ENCODE measurements at places on chromosomes 5 and 9.

- no peak for DNase-seq
These were observed 254.2 kb upstream of the SLC24A2 start for GRCh38 chr9:20043035-20043434.

DNA sequence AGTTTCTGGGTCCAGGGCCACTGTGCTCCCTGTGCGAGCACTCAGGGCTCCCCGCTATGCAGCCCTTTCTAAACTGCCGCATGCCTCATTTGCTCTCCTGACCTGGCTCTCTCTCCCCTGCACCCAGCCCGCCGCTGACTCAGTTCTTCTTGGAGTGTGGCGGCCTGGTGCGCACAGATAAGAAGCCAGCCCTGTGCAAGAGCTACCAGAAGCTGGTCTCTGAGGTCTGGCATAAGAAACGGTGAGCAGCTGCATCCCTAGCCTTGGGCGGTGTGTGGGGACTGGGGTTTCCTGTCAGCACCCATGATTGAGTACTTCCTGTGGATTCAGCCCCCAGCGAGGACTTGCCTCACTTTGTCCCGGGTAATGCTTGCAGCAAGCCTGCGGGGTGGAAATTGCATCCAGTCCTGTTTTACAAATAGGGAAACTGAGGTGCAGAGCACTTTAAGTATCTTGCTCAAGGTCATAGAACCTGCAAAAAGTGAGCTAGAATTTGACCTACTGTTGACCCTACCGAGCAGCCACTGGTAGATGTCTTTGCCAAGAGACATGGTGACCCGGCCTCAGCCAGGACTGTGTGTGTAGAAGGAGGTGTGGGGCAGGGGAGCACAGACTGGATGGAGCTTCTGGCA, 27.9 kb downstream of the USP20 start:
- peak; percentile 35 for DNase-seq

GRCh38 chr9:92247981-92248380, 45.5 kb downstream of the IARS1 start:
- DNase-seq: no peak

GRCh38 chr9:137411645-137412380, 11.1 kb downstream of the EXD3 start:
- no peak for DNase-seq

DNA sequence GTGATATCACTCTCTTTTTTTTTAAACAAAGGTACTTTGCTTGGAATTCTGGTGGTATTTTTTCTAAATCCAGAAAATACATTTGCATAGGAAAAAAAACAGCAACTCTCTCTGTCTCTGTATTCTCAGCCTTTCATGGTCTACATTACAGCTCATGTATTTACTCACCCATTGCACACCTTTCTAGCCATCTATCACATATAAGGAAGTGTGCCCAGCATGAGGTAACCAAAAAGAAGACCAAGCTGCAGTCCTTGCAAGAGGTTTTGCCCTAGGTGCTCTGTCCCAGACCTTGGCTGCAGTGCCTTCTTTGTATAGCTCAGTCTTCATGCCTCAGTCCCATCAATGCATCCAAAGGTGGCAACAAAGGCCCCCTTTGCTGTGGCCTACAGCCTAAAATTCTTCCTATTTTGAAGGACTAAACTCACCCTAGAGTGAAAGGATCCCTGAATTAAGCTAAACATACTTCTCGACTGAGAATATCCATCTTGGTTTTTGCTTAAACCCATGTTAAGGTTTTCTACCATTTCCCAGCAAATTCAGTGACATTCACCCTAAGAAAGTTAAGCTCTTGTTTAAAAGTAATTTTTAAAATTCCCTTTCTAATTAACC, 446.4 kb downstream of the KIF4B start:
- DNase-seq: no peak

DNA sequence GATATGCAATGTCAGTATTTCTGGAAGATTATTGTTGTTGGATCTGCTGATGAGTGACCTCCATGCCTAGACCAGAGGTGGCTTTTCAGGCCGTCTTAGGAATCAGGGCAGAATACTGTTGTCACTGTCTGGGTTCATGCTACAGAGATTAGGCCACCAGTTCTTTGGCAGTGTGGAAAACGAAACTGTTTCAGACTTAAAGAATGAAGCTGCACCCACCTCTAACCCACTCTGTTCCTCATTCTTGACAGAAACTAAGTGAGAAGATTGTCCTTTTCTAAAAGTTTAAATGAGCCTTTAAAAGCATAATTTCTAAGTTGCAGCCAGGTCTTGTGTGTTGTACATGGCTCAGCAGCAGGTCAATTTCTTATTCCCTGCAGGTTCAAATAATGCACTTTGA, 444.3 kb downstream of the ENC1 start:
- no peak for DNase-seq

- no peak for DNase-seq
These were observed 140.9 kb downstream of the ARHGEF28 start for GRCh38 chr5:73766902-73767301.

DNA sequence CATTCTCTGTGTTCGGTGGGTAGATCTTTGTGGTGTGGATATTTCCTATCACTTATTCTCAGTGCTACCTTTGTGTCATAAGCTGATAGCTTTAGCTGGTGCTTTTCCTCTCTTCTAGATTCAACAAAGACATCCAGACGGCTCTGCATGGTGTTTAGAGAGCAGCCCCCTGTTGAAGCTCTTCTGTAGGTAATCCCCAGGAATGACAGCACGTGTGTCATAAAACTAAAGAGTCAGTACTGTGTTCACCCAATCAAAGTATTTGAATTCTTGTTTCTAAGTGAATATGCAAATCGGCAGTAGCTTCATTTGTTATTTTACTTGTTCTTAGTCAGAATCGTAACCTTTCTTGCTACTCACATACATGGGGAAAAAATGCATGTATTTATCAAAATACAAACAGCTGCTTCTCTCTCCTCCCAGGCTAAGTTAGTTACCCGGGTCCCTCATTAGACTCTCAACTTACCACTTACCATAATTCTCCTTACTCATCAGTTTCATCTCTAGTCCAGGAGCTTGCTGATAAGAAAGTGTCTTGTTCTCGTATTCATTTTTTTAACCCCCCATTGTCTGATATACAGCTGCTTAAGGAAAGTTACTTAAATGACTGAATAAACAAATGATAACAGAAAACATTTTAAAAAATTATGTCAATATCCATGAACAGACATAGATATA, 1696.0 kb upstream of the WWC1 start:
- DNase-seq: no peak

DNA sequence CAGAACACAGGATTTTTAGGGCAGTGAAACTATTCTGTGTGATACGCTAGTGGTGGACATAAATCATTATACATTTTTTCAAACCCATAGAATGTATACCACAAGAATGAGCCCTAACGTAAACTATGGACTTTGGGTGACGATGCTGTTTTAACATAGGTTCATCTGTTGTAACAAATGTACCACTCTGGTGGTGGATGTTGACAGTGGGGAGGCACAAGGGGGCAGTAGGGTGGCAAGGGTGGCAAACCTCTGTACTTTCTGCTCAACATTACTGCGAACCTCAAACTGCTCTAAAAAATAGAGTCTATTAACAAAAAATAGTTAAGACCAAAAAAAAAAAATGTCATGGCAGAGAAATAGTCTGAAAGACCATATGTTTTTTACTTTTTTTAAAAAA, 9.1 kb upstream of the MVB12B start:
- no peak for DNase-seq

- DNase-seq: no peak
These were observed 21.0 kb upstream of the UBE2QL1 start for GRCh38 chr5:6427694-6428093.

- no peak for DNase-seq
These were observed 11.9 kb downstream of the BASP1 start for GRCh38 chr5:17229313-17229712.

- DNase-seq: no peak
These were observed 48.7 kb downstream of the RICTOR start for GRCh38 chr5:39025456-39025855.

- no peak for DNase-seq
These were observed 25.9 kb downstream of the CDHR2 start for GRCh38 chr5:176575066-176575465.

GRCh38 chr9:106066940-106067524, 372.7 kb downstream of the TMEM38B start:
- no peak for DNase-seq

GRCh38 chr5:164998142-164998541, 1492.7 kb downstream of the MAT2B start:
- no peak for DNase-seq

GRCh38 chr5:94976853-94977252, 308.0 kb downstream of the MCTP1 start:
- DNase-seq: no peak

GRCh38 chr9:114621975-114622609, 11.0 kb downstream of the TMEM268 start:
- DNase-seq: no peak

DNA sequence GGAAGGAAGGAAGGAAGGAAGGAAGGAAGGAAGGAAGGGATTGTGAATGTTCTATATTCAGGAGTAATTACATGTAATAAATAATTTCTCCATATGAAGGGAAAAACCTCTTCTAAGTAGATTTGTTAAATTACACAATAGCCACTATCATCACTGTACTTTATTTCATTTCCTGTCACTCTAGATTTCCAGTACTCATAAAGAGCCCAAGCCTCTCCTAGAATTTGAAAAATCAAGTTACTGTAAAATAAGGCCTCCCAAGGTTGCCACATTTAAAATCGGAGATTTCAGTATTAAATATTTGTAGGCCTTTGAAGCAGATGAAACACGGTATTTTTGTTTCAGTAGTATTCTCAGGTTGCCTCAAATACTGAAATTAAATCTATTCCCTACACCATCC, 499.0 kb downstream of the CDH10 start:
- DNase-seq: no peak

- peak; percentile 4 for DNase-seq
These were observed 47.2 kb downstream of the GPBP1 start for GRCh38 chr5:57221049-57221568.

DNA sequence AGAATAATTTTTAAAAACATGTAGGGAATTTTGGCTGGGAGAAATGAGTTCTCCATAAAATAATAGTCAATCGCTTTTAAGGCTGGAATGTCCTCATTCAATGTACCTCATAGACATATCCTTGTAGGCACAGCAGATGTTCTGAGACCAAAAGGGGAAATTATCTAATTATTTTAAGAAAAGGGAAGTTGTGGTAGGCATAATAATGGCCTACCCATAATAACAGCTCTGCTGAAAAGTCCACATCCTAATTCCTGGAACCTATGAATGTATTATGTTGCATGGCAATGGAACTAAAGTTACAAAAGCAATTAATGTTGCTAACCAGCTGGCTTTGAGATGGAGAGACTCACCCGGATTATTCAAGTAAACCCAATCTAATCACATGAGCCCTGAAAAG, 216.1 kb downstream of the TRIM36 start:
- no peak for DNase-seq

DNA sequence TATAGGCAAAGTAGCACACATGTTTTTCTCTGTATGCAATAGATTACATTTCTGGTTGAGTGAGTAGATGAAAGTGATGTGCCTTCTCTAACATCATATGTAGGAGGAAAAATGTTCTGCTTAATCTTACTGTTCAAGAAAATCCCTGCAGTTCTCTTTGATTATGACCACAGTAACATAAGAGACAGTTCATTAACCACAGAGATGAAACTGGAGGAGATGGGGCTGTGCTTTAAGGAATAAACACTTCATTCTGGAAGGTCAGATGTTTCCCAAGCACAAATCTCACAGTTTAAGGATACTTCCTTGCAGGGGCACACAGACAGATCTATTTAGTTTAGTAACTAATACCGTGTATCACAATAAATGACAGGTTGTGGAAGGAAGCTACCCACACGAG, 150.2 kb downstream of the SEMA5A start:
- no peak for DNase-seq

DNA sequence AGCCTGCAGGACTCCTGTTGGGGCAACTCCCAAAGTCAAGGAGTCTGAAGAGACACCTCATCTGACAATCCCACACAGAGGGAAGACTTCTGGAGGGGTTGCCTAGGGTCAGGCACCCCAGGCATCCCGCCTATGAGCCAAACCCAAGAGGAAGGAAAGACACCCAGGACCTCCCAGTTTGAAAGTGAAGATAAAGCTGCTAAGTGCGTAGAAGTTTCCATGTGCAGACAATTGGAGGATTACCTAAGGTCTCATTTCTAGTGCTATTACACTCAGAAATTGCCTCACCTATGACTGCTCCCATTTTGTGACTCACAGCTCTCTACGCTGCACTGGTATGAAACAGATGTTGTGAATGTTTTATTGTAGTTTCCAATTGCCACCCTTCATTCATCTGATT, 322.9 kb downstream of the SLIT3 start:
- DNase-seq: no peak

GRCh38 chr5:1112596-1113331, 901 bp upstream of the SLC12A7 start:
- no peak for DNase-seq

GRCh38 chr5:91928754-91929521, 545.8 kb upstream of the ARRDC3 start:
- DNase-seq: peak; percentile 8

DNA sequence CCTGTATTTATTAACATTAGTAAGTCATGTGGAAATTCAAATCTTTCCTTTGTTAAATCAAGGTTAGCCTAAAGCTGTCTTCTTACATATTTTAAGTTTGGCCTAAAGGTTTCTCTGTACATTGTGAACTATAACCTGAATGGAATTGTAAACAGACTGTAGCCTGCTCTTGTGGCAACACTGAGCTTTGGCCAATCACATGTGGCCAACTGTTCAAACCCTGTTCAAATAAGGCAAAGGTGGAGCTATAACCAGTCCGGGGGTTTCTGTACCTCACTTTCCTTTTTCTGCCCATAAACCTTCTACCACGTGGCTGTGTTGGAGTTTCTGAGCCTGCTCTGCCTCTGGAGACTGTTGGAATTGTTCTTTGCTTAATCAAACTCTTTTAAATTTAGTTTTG, 3.3 kb upstream of the HAPLN1 start:
- DNase-seq: no peak

GRCh38 chr9:88065619-88066018, 72.7 kb downstream of the SPATA31C2 start:
- no peak for DNase-seq

DNA sequence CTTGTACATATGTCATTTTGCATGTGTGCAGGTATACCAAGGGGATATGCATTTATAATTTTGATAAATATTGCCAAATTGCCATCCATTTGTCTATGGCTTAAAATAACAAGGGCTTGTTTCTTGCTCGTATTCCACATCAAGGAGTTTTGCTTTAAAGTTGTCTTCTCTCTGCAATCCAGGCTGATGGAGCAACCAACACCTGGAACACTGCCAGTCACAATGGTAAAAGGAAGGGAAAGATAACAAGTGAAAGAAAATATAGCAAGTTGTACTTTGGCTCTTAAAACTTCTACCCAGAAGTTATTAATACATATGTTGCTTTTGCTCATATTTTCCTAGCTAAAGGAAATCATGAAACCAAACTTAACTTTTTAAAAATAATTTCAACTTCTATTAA, 156.9 kb downstream of the UNC13B start:
- no peak for DNase-seq

- no peak for DNase-seq
These were observed 5.5 kb upstream of the GALNT12 start for GRCh38 chr9:98801969-98802371.

GRCh38 chr5:140111011-140111858, 2.7 kb upstream of the PURA start:
- DNase-seq: no peak
